Stimulated activated CD8-positive, alpha-beta memory T cell treated with anti-CD3 and anti-CD28 coated beads, Interleukin-4, amount 100 ng/mL, for 4 hours (primary cell): ENCODE measurements at places on chromosomes 4 and X.

DNA sequence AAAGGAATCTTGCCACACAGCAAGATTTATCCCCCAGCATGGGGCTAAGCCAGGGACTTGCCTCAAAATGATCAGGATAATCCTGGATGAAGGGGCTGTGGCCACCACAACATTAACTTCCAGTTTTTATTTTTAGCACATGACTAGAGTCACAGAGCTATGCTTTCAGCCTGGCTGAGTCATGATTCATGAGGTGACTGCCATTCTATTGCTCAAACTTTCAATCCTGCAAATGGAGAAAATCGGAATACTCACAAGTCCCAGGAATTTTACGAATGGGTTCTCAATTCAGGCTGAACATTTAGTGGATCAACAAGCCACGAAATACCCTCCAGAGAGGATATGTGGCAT lies 70.7 kb upstream of the HPGD start:
- DNase-seq = no peak

DNA sequence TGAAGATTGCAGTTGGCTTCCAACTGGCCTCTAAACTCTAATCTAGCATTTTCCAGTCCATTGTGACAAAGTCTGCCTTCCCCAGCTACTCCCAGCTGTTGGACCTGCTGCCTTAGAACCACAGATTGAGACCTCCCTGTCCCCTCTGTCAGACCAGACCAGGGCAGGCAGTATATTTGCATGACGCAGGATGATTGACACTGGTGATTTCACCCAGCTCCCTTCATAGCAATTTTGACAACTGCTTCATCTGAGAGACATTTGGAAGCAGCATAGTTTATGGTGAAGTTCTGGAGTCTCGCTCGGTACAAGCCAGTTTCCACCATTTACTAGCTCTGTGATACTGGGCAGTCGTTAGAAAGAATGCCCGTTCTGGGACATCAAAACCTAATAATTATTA lies 2.5 kb downstream of the CYP4V2 start:
- DNase-seq = no peak

DNA sequence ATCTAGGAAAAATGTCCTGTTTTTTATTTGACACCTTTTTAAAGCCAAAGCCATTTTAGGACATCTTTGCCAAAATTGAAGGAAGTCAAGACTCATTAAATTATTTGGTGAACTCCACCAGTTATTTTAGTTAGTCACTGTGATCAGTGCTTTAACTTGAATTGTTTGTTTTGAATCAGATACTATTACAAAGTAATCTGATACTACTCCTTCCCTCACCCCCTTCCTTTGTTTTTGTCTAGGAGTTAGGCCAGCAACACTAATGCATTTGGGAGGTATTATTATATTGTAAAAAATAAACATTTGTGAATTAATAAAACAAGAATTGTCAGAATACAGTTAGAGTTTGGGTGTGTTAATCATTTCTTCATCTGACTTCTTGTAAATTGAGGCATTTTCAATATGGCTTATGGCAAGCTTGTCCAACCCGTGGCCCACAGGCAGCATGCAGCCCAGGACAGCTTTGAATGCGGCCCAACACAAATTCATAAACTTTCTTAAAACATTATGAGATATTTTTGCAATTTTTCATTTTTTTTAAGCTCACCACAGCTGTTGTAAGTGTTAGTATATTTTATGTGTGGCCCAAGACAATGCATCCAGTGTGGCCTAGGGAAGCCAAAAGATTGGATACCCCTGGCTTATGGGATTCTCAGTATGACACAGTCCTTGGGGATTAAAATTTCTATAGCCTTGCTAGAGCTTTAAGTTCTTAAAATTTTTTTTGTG lies 182.2 kb downstream of the BMPR1B start:
- DNase-seq = no peak

DNA sequence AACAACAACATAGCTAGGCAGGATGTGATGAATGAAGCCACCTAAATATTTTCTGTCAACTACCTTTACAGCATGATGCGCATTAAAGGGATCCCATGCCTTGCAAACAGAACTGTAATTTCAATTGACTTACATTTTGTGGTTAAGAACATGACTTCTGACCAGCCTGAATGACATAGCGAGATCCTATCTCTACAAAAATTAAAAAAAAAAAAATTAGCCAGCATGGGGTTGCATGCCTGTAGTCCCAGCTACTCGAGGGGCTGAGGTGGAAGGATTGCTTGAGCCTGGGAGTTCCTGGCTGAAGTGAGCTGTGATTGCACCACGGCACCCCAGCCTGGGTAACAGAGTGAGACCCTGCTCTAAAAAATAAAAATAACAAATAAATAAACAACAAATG lies 680.6 kb downstream of the IQCM start:
- DNase-seq = no peak

DNA sequence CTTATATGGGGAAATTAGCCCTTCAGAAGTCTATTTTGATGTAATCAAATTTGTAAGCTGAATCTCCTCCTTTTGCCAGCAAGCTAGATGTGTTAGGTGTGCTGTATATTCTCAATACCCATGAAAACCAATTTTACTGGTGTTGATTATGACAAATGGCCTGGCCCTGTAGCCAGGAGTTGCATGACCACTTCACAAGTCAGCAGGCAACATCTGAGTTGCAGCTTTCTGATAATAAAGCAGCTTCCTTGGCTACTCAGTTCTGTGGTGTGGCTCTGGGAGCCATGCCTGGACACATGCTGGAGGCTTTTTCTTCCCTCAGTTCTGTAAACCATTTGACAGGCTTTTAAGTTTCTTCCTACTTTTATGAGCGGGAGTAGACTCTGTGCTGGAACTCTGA lies 154.1 kb upstream of the CXCL13 start:
- no peak for DNase-seq

DNA sequence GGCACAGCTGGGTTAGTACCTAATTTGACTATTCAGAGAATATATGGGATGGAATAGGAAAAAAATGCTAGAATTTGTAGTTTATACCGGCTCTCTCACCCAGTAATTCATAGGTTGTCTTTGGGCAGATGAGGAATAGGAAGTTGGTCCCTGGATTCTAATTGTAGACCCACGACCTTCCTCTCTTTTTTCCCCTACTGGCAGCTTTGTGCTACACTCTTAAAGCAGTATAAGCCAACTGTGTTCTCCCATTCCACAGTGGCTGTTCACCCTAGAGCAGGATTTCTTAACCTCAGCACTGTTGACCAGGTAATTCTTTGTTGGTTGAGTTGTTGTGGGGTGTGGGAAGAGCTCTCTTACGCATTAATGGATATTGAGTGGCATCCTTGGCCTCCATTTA lies 92.9 kb downstream of the FNIP2 start:
- DNase-seq = no peak

- no peak for DNase-seq
Observed at GRCh38 chr4:38993683-38994082, 38.5 kb downstream of the TMEM156 start.
